ENCODE measurements at places on chromosomes 16 and 17. TPM values are rescaled to one million over a fixed set of nuclear protein-coding genes. Genes with fewer than 3 reads are reported as not detected.

DNA sequence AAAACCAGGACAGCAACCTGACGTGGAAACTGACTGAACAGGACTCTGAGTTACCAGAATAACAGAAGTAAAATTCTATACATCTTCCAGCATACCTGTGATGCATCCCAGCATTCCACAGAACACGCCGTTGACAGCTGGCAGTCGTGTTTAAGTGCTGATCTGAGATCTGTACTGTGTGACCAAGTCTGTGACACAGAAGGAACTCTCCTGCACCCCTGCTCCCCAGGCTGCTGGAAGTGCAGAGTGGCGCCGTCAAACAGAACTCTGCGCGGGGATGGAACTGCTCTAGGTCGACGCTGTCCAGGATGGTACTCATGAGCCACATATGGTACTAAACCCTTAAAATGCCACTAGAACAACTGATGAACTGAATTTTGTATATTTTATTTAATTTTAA lies 804 bp upstream of the ITGAE start:
- no peak overlapping the region for H3K27ac ChIP-seq
- no peaks in the 10 kb centered on the region for H3K4me1 ChIP-seq
- DNase-seq, result no peak
- no peaks in the 10 kb centered on the region for H3K27me3 ChIP-seq
- no peak overlapping the region for H3K4me3 ChIP-seq
- H3K36me3 ChIP-seq, result peaks cover 5% of the 10 kb centered on the region

DNA sequence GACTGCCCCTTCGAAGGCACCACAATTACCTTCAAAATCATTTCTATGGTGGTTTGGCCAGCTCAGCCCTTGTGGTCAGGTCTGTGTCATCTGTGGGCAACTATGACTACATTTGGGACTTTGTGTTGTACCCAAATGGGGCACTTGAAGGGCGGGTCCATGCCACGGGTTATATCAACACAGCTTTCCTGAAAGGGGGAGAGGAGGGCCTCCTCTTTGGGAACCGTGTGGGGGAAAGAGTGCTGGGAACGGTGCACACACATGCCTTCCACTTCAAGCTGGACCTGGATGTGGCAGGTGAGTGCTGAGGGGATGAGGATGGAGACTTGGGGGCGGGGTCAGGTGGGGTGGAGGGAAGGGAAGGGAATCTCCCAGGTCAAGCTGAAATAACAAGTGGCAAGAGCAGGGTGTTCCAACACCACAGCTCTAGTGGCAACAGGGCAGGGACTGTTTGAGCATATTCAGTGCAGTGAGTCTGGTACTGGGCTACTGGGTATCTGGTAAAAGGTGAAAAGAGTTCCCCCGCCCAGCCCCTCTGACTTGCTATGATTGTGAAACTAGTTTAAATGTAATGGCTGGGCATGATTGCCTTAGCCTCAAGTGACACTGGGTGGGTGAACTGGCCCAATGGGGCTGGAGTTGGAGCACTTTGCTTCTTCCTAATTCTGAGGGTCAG lies 1.7 kb downstream of the AOC2 start:
- H3K4me3 ChIP-seq, result no peak overlapping the region
- H3K27ac ChIP-seq, result no peak overlapping the region
- no peaks in the 10 kb centered on the region for H3K4me1 ChIP-seq
- no peaks in the 10 kb centered on the region for H3K27me3 ChIP-seq

GRCh38 chr16:79712276-79712675 lies 111.7 kb upstream of the MAF start:
- no peak for DNase-seq
- no peak overlapping the region for H3K4me3 ChIP-seq
- no peak overlapping the region for H3K27ac ChIP-seq
- no peaks in the 10 kb centered on the region for H3K27me3 ChIP-seq
- H3K36me3 ChIP-seq, result no peaks in the 10 kb centered on the region
- no peaks in the 10 kb centered on the region for H3K4me1 ChIP-seq

GRCh38 chr16:15031586-15031985 lies 24.3 kb downstream of the NTAN1 start:
- peaks cover 49% of the 10 kb centered on the region for H3K36me3 ChIP-seq
- no peak overlapping the region for H3K27ac ChIP-seq
- no peak for DNase-seq

GRCh38 chr16:6949240-6949639 lies 383.4 kb upstream of the RBFOX1 start:
- H3K27ac ChIP-seq, result no peak overlapping the region
- H3K4me3 ChIP-seq, result no peak overlapping the region
- no peaks in the 10 kb centered on the region for H3K27me3 ChIP-seq
- no peaks in the 10 kb centered on the region for H3K4me1 ChIP-seq
- DNase-seq, result no peak

The MYH11 gene
- total RNA-seq, result 0.71 TPM

The RNF222 gene
- total RNA-seq, result not detected

The SLC38A8 gene
- total RNA-seq, result not detected

Measured in H1 (cell line).